ENCODE measurements at places on chromosomes 16 and 17. TPM values are rescaled to one million over a fixed set of nuclear protein-coding genes. Genes with fewer than 3 reads are reported as not detected.

GRCh38 chr16:69613378-69614154, 47.8 kb downstream of the NFAT5 start:
- no peaks in the 10 kb centered on the region for H3K27me3 ChIP-seq
- no peak overlapping the region for H3K4me3 ChIP-seq
- DNase-seq, result no peak
- no peak overlapping the region for H3K27ac ChIP-seq
- H3K4me1 ChIP-seq, result no peaks in the 10 kb centered on the region

DNA sequence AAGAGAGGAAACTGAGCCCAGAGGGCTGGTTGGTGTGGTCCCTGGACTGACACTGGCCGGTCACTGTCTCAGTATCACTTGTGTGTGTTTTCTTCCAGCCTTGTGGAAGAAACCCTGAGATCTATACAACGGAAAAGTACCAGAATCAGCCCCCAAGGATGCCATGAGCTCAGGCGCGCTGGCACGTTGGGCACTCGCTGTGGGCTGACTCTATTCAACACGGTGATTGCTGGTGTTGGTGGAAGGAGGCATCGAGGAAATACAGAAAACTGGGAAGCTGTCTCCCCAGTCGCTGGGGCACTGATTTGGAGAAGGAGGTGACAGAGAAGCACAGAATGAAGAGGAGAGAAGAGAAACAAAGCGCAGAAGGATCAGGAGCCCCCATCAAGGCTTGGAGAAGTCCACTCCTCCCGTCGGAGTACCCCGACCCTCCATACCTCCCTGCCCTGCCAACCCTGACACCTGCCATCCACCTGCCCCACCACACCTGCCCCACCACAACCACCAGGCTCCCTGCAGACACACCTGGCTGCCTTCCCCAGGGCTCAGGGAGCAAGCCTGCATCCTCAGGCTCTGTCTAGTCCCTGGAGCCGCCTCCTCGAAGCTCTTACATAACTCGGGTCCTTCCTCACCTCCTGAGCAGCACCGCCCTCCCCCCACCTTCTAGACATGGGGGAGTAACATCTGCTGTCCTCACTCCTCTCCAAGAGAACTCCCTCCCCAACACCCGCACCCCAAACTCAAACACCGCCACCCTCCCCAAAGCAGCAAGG, 66.5 kb downstream of the RBFOX3 start:
- no peaks in the 10 kb centered on the region for H3K27me3 ChIP-seq
- H3K4me1 ChIP-seq, result peaks cover 7% of the 10 kb centered on the region
- H3K36me3 ChIP-seq, result no peaks in the 10 kb centered on the region

GRCh38 chr17:69725146-69725545, 310.6 kb downstream of the MAP2K6 start:
- H3K36me3 ChIP-seq, result no peaks in the 10 kb centered on the region
- DNase-seq, result no peak
- no peaks in the 10 kb centered on the region for H3K27me3 ChIP-seq
- no peak overlapping the region for H3K27ac ChIP-seq

Gene KRTAP16-1
- total RNA-seq, result not detected

Gene CD300A
- 0.52 TPM for total RNA-seq

- no peak overlapping the region for H3K27ac ChIP-seq
- DNase-seq, result no peak
- no peak overlapping the region for H3K4me3 ChIP-seq
- H3K36me3 ChIP-seq, result peaks cover 21% of the 10 kb centered on the region
Measured at GRCh38 chr16:67237396-67238277, 9.6 kb downstream of the FHOD1 start.

DNA sequence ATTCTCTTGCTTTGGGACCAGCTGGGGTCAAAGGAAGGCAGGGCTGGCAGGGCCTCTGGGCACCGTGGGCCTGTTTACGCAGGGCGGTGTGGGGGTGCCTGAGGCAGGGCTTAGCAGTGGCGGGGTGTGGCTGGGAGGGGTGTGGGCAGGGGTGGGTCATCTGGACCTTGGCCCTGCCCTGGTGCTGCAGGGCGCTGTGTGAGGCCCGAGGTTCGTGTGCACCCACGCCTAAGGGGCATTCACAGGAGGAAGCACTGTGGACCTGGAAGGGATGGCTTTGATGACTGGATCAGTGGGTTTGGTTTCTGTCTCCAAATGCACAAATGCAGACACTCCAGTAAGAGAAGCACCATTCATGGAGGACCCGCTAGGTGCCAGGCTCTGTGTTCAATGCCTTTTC, 37.3 kb downstream of the BCO1 start:
- no peak for DNase-seq
- H3K4me3 ChIP-seq, result no peak overlapping the region
- no peak overlapping the region for H3K27ac ChIP-seq
- H3K27me3 ChIP-seq, result no peaks in the 10 kb centered on the region

Gene RCVRN
- not detected for total RNA-seq

- peaks cover 30% of the 10 kb centered on the region for H3K4me1 ChIP-seq
- DNase-seq, result no peak
- no peaks in the 10 kb centered on the region for H3K27me3 ChIP-seq
- H3K36me3 ChIP-seq, result no peaks in the 10 kb centered on the region
- H3K4me3 ChIP-seq, result peak overlapping the region; percentile 76
Measured at GRCh38 chr17:2393954-2394749, 6.7 kb downstream of the MNT start.

- H3K36me3 ChIP-seq, result no peaks in the 10 kb centered on the region
- no peak overlapping the region for H3K4me3 ChIP-seq
- H3K27me3 ChIP-seq, result no peaks in the 10 kb centered on the region
- H3K4me1 ChIP-seq, result no peaks in the 10 kb centered on the region
- DNase-seq, result no peak
Measured at GRCh38 chr17:17205368-17206123, 587 bp downstream of the PLD6 start.

DNA sequence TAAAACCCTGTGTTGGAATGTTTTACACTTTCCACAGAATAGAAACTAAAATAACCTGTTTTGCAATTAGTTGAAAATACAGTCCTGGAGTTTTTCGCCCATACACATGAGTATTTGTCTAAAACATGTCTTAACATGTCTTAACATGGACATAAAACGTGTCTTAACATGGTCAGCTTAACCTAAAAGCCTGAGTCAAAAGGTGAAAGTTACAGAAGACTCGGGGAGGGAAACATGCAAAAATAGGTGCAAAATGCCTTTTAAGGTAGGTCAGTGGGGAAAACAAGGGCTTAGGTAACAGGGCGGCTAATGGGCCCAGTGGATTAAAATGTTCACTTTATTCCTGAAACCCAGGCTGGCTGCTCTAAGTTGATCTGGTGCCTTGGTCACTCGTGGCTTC, 56.1 kb upstream of the RBL2 start:
- H3K27ac ChIP-seq, result no peak overlapping the region
- H3K4me3 ChIP-seq, result no peak overlapping the region
- DNase-seq, result no peak
- no peaks in the 10 kb centered on the region for H3K36me3 ChIP-seq
- H3K27me3 ChIP-seq, result no peaks in the 10 kb centered on the region

GRCh38 chr17:76452660-76453430, at the start of gene UBE2O:
Gene UBE2O, minus strand, starts transcription at chr17:76453152. Its CDS starts 11 bp downstream, at chr17:76453141.
- H3K27me3 ChIP-seq, result no peaks in the 10 kb centered on the region
- no peaks in the 10 kb centered on the region for H3K36me3 ChIP-seq
- peak within 1 kb of the TSS; percentile 67 for H3K4me3 ChIP-seq
- DNase-seq, result peak; percentile 83
- H3K4me1 ChIP-seq, result peaks cover 22% of the 10 kb centered on the region

Gene KRT25
- not detected for total RNA-seq

DNA sequence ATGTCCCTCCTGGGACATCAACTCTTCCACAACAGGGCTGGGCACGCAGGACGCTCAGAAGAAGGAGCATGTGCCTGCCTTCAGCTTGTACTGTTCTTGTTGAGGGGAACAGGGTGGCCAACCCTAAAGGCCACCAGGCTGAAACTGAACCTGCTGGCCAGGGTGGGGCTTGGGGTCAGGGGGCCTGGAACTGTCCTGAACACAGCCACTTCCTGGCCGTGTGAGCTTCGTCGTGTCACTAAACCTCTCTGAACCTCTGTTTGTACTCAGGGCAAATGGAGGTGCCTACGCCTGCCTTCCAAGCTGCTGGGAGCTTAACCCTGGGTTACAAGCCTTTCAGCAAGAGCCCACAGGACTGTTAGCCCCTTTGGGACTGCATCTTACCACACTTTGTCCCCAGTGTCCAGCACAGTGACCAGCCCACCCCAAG, 6.7 kb downstream of the ARHGAP27 start:
- peaks cover 31% of the 10 kb centered on the region for H3K27me3 ChIP-seq
- H3K27ac ChIP-seq, result no peak overlapping the region
- 0 out of 2 replicates have a peak overlapping the region, but pooled peaks have one; percentile 16 for H3K4me3 ChIP-seq
- DNase-seq, result no peak

- no peaks in the 10 kb centered on the region for H3K4me1 ChIP-seq
- no peak for DNase-seq
- no peaks in the 10 kb centered on the region for H3K36me3 ChIP-seq
- H3K27me3 ChIP-seq, result no peaks in the 10 kb centered on the region
- no peak overlapping the region for H3K27ac ChIP-seq
Measured at GRCh38 chr16:27272076-27272475, 3.5 kb upstream of the NSMCE1 start.

GRCh38 chr16:70735141-70735979, 49.5 kb upstream of the MTSS2 start:
- DNase-seq, result no peak
- no peaks in the 10 kb centered on the region for H3K36me3 ChIP-seq
- H3K4me3 ChIP-seq, result no peak overlapping the region
- no peaks in the 10 kb centered on the region for H3K27me3 ChIP-seq

- H3K27me3 ChIP-seq, result 0 out of 2 replicates have a peak, but pooled peaks cover 3% of the 10 kb centered on the region
- H3K4me3 ChIP-seq, result no peak overlapping the region
- no peak for DNase-seq
- peaks cover 7% of the 10 kb centered on the region for H3K4me1 ChIP-seq
Measured at GRCh38 chr17:15469260-15469659, 1.8 kb upstream of the CDRT4 start.

Measured in H1 (cell line).